ENCODE measurements at places on chromosomes 4 and X.
A peak's percentile ranks its signal among the peaks of the same experiment; 100 is the strongest.

GRCh38 chr4:16508968-16509367 is 282.7 kb upstream of the TAPT1 start:
- H3K4me3 ChIP-seq, result no peak overlapping the region
- H3K36me3 ChIP-seq, result peaks cover 75% of the 10 kb centered on the region
- no peak for DNase-seq

DNA sequence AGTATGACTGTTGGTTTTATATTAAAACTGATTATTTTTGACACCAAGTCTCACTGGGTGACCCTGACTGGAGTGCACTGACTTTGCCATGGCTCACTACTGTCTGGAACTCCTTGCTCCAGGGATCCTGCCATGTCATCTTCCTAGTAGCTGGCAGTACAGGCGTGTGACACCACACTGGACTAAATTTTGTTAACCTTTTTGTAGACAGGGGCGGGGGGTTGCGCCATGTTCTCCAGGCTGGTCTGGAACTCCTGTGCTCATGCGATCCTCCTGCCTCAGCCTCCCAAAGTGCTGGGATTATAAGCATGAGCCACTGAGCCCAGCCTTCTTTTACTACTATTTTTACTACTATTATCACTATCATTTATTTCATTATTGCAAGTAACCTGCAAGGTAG is 8.9 kb downstream of the XAGE1A start:
- no peaks in the 10 kb centered on the region for H3K36me3 ChIP-seq
- no peak overlapping the region for H3K4me3 ChIP-seq
- H3K27ac ChIP-seq, result no peak overlapping the region
- DNase-seq, result no peak
- no peaks in the 10 kb centered on the region for H3K4me1 ChIP-seq
- peaks cover 41% of the 10 kb centered on the region for H3K27me3 ChIP-seq

GRCh38 chr4:185598846-185599552 is 63.7 kb upstream of the PDLIM3 start:
- H3K4me3 ChIP-seq, result no peak overlapping the region
- H3K27ac ChIP-seq, result no peak overlapping the region
- H3K4me1 ChIP-seq, result no peaks in the 10 kb centered on the region
- H3K36me3 ChIP-seq, result no peaks in the 10 kb centered on the region
- H3K27me3 ChIP-seq, result no peaks in the 10 kb centered on the region
- no peak for DNase-seq

GRCh38 chrX:13627306-13627705 is 25.6 kb upstream of the TCEANC start:
- H3K27me3 ChIP-seq, result peaks cover 43% of the 10 kb centered on the region
- H3K36me3 ChIP-seq, result no peaks in the 10 kb centered on the region
- H3K4me3 ChIP-seq, result no peak overlapping the region

DNA sequence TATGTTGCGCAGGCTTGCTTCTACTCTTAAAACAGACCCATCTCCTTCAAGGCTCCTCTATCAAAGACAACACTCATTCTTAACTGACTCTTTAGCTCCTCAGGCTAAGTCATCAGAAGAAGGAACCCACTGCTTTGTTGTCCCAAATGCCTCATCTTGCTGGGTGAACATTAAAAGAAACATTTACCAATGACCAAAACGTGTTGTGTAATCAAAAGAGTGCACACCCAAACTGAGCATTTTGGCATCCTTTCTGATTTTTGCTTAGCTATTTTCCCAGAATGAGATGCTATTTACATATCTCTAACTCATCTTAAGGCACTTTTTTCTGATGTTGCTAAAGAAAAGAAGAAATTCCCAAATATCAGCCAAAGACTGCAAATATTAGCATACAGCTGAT is 131.7 kb upstream of the VCX3A start:
- H3K4me3 ChIP-seq, result no peak overlapping the region
- H3K36me3 ChIP-seq, result no peaks in the 10 kb centered on the region
- no peak for DNase-seq
- H3K27me3 ChIP-seq, result no peaks in the 10 kb centered on the region
- no peaks in the 10 kb centered on the region for H3K4me1 ChIP-seq

- no peak overlapping the region for H3K4me3 ChIP-seq
- peaks cover 11% of the 10 kb centered on the region for H3K27me3 ChIP-seq
- no peak overlapping the region for H3K27ac ChIP-seq
- H3K36me3 ChIP-seq, result no peaks in the 10 kb centered on the region
- no peaks in the 10 kb centered on the region for H3K4me1 ChIP-seq
- no peak for DNase-seq
Observed at GRCh38 chr4:74823194-74823593, 28.9 kb upstream of the BTC start.

- no peaks in the 10 kb centered on the region for H3K4me1 ChIP-seq
- H3K27ac ChIP-seq, result no peak overlapping the region
- no peak overlapping the region for H3K4me3 ChIP-seq
- no peaks in the 10 kb centered on the region for H3K36me3 ChIP-seq
Observed at GRCh38 chrX:20954014-20954413, 420.2 kb upstream of the CNKSR2 start.

DNA sequence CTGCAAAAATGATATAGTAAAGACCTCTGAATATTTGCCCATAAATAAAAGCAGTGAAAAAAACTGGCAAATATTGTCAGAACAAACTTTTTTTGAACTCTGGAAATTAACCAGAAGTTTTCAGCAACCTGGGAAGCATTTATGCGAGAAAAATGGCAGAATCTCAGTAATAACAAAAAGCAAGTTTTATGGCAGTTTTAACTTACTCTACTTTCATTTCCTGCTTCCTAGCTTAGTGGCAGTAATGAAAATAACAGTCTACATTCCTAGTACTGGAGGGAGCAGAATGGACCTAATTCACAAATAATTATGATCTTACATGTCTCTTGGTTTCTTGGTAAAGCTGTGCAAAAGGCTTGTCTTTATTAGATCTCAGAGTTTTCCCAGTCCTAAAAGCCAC is 460.1 kb downstream of the NAF1 start:
- DNase-seq, result no peak
- no peak overlapping the region for H3K27ac ChIP-seq
- no peaks in the 10 kb centered on the region for H3K27me3 ChIP-seq
- no peak overlapping the region for H3K4me3 ChIP-seq

DNA sequence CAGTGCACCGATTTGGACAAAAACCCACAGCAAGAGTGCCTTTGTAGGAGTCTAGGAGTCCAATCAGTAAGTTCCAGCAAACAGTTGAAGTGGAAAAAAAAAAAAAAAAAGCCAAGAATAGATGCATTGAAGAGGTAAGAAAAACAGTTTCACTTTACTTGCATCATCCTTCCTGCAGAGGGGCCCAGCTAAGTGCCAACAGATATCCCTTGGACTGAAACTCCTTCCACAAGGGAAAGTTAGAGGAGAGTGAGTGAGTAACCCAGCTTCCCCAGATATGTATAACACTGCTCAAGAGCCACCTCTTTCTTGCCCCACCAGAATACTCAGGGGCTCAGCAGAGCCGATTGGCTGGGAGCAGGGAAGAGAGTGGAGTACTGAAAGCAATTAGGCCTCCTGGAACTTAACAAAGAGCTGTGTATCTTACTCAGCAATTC is 617.7 kb upstream of the SMIM31 start:
- H3K27ac ChIP-seq, result peak overlapping the region; percentile 91
- DNase-seq, result peak; percentile 71
- no peak overlapping the region for H3K4me3 ChIP-seq
- no peaks in the 10 kb centered on the region for H3K36me3 ChIP-seq
- H3K27me3 ChIP-seq, result no peaks in the 10 kb centered on the region

- H3K4me3 ChIP-seq, result no peak overlapping the region
- no peaks in the 10 kb centered on the region for H3K27me3 ChIP-seq
- no peaks in the 10 kb centered on the region for H3K36me3 ChIP-seq
- no peaks in the 10 kb centered on the region for H3K4me1 ChIP-seq
- no peak for DNase-seq
Observed at GRCh38 chrX:78922754-78923153, 22.4 kb upstream of the P2RY10 start.

DNA sequence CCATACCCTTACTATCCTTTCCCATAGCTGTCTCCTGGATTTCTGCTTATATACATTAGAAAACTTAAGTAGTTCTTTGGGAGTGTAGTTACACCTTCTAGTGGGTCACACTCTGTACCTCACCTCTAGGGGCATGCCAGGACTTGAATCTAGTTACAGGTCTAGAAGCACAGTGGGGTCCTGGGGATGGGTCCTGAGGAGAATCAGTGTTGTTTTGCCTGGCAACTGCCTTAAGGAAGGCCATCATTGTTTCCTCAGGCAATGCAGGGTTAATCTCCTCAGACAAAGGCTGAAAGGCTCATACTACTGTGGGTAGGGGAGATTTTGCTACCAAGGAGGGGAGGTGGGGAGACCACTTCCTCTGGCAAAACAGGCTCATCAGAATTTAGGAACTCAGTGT is 750.3 kb downstream of the FAT4 start:
- no peak for DNase-seq
- no peaks in the 10 kb centered on the region for H3K36me3 ChIP-seq
- H3K27me3 ChIP-seq, result no peaks in the 10 kb centered on the region
- no peaks in the 10 kb centered on the region for H3K4me1 ChIP-seq
- no peak overlapping the region for H3K4me3 ChIP-seq

GRCh38 chr4:184653650-184654049 is 4.1 kb downstream of the PRIMPOL start:
- peaks cover 2% of the 10 kb centered on the region for H3K4me1 ChIP-seq
- H3K27me3 ChIP-seq, result no peaks in the 10 kb centered on the region
- H3K27ac ChIP-seq, result peak overlapping the region; percentile 72
- no peak for DNase-seq
- H3K36me3 ChIP-seq, result peaks cover 12% of the 10 kb centered on the region

GRCh38 chr4:156538210-156538609 is 433.4 kb downstream of the PDGFC start:
- no peak overlapping the region for H3K27ac ChIP-seq
- no peak for DNase-seq
- no peaks in the 10 kb centered on the region for H3K36me3 ChIP-seq
- H3K27me3 ChIP-seq, result no peaks in the 10 kb centered on the region

GRCh38 chrX:40099055-40099958 is 1.5 kb upstream of the BCOR start:
- peak; percentile 55 for DNase-seq
- peaks cover 3% of the 10 kb centered on the region for H3K36me3 ChIP-seq
- peak overlapping the region; percentile 81 for H3K27ac ChIP-seq

- no peaks in the 10 kb centered on the region for H3K4me1 ChIP-seq
- H3K27ac ChIP-seq, result no peak overlapping the region
- H3K27me3 ChIP-seq, result no peaks in the 10 kb centered on the region
Observed at GRCh38 chr4:69576251-69576877, 63.1 kb downstream of the UGT2A2 start.

GRCh38 chr4:82639971-82640370 is 78.2 kb upstream of the TMEM150C start:
- H3K27ac ChIP-seq, result no peak overlapping the region
- no peak for DNase-seq
- no peaks in the 10 kb centered on the region for H3K27me3 ChIP-seq
- no peak overlapping the region for H3K4me3 ChIP-seq

GRCh38 chrX:24659106-24659505 is 12.0 kb upstream of the PCYT1B start:
- H3K27me3 ChIP-seq, result peaks cover 38% of the 10 kb centered on the region
- no peak for DNase-seq
- H3K4me1 ChIP-seq, result no peaks in the 10 kb centered on the region
- H3K36me3 ChIP-seq, result no peaks in the 10 kb centered on the region
- no peak overlapping the region for H3K27ac ChIP-seq

GRCh38 chrX:3962511-3963311 is 249.3 kb upstream of the PRKX start:
- H3K4me3 ChIP-seq, result no peak overlapping the region
- H3K27ac ChIP-seq, result no peak overlapping the region
- peak; percentile 2 for DNase-seq
- H3K27me3 ChIP-seq, result peaks cover 10% of the 10 kb centered on the region
- H3K36me3 ChIP-seq, result no peaks in the 10 kb centered on the region

DNA sequence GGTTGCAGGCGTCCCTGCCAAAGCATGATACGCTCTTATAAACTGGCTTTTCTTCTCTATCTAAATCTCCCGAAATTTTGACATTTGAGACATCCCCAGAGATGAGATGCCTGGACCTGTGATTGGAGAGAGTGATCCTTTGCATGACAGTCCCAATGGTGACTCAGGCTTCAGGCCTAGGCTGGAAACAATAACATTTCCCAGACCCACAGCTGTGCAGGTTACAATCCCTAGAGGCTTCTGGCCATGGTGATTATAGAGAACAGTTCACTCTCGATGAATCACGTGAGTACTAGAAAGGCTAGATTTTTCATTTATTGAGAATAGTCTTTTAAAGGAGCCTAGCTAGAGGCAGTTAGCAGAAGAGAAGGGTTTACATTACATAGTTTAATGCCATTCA is 75.9 kb downstream of the SPATA18 start:
- no peak overlapping the region for H3K4me3 ChIP-seq
- no peaks in the 10 kb centered on the region for H3K36me3 ChIP-seq
- H3K27ac ChIP-seq, result no peak overlapping the region
- no peaks in the 10 kb centered on the region for H3K27me3 ChIP-seq

- H3K4me1 ChIP-seq, result no peaks in the 10 kb centered on the region
- H3K27me3 ChIP-seq, result no peaks in the 10 kb centered on the region
- no peaks in the 10 kb centered on the region for H3K36me3 ChIP-seq
- DNase-seq, result peak; percentile 52
Observed at GRCh38 chrX:16222151-16222550, 54.9 kb downstream of the MAGEB17 start.

GRCh38 chrX:153406011-153406410 is 4.9 kb upstream of the PNMA6E start:
- H3K4me3 ChIP-seq, result no peak overlapping the region
- DNase-seq, result no peak
- H3K4me1 ChIP-seq, result no peaks in the 10 kb centered on the region
- H3K36me3 ChIP-seq, result no peaks in the 10 kb centered on the region
- H3K27me3 ChIP-seq, result peaks cover 16% of the 10 kb centered on the region

DNA sequence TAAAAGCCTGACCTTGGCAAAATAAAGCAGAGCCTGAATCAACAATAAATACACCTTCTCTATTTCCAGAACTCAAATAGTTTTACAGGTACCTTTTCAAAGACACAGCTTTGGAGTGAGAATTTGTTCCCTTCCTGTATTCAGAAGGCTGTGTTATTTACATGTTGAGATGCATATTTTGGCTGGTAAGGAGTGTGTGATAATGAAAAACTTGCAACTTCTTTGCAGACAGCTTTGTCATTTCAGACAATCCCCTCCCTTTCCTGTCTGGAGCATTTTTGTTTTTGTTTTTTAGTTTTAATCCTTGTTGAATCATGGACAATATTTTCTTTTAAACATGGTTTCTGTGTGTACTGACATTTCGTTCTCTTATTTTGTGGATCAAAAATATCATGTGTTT is 493.8 kb downstream of the FAT4 start:
- H3K27me3 ChIP-seq, result no peaks in the 10 kb centered on the region
- no peak for DNase-seq
- no peaks in the 10 kb centered on the region for H3K4me1 ChIP-seq
- H3K36me3 ChIP-seq, result no peaks in the 10 kb centered on the region
- no peak overlapping the region for H3K4me3 ChIP-seq
- H3K27ac ChIP-seq, result no peak overlapping the region

- DNase-seq, result peak; percentile 29
- H3K27me3 ChIP-seq, result no peaks in the 10 kb centered on the region
- no peaks in the 10 kb centered on the region for H3K36me3 ChIP-seq
- H3K27ac ChIP-seq, result peak overlapping the region; percentile 46
- peaks cover 3% of the 10 kb centered on the region for H3K4me1 ChIP-seq
- no peak overlapping the region for H3K4me3 ChIP-seq
Observed at GRCh38 chr4:91826186-91826585, 477.6 kb upstream of the GRID2 start.

Data from mesenchymal stem cell (in vitro differentiated cells and primary cell).